GM19239 (cell line): ENCODE measurements at places on chromosomes 7 and 10.

GRCh38 chr7:143305423-143306070, 10.4 kb upstream of the CLCN1 start:
- DNase-seq, result no peak

DNA sequence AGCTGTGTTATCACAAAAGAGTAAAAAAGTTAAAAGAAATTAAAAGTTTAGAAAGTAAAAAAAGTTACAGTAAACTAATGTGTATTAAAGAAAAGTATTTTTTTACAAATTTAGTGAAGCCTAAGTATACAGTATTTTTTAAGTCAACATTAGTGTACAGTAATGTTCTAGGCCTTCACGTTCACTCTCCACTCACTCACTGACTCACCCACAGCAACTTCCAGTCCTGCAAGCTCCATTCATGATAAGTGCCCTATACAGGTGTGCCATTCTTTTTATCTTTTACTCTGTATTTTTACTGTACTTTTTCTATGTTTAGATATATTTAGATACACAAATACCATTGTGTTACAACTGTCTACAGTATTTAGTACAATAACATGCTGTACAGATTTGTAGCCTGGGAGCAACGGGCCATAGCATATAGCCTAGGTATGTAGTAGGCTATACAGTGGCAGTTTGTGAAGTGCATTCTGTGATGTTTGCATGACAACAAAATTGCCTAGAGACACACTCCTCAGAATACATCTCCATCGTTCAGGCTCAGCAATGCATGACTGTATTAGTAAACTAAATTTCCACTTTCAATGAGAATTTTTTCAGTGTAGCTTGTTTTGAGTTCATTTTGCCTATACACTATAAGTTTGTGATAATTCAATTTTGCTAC, 539.9 kb upstream of the C7orf33 start:
- DNase-seq, result no peak

- no peak for DNase-seq
Observed at GRCh38 chr7:41085244-41085643, 617.6 kb downstream of the INHBA start.

DNA sequence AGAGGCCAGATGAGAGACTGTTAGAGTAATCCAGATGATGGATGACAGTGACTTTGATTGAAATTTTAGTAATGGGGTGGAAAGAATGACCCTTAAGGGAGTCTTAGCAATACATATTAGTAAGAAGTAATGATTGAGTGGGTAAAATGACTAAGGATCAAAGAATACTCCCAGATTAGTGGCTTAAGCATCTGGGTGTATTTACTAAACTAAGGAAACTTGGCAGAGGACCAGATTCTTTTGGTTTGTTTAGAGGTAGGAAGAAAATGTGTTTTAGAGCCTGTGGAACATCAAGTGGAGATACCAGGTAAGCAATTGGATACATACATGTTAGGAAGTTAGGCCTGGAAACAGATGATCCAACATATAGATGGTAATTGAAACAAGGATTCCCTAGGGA, 58.8 kb upstream of the ADRA2A start:
- no peak for DNase-seq

DNA sequence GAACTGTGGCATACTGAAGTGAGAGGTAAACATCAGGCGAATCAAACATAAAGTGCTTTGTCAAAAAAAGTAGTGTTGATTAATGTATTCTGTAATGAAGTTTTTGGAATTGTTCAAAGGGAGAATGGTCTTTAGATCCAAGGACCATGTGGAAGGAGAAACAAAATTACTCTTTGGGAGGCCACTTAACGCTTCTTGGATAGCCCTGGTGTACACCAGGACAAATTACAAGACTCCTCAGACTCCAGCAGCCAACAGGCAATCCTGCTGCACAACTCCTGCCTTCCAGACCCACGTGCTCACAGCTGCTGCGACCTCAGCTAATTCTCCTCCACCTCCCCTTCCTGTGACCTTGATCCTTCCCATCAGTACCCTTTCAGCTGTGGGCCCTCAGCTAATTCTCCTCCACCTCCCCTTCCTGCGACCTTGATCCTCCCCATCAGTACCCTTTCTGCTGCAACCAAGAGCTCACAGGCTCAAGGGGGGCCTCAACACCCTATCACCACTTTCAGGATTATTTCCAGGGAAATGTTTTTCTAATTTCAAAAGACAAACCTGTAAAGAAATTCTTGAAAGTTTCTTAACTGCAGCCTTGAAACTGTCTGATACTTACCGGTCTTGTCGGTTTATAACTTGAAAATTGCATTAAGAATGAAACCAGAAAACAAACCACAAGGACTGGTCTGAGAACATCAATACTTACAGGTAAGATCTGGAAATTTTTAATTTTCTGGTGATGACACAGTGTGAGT, 29.7 kb upstream of the DDC start:
- no peak for DNase-seq

DNA sequence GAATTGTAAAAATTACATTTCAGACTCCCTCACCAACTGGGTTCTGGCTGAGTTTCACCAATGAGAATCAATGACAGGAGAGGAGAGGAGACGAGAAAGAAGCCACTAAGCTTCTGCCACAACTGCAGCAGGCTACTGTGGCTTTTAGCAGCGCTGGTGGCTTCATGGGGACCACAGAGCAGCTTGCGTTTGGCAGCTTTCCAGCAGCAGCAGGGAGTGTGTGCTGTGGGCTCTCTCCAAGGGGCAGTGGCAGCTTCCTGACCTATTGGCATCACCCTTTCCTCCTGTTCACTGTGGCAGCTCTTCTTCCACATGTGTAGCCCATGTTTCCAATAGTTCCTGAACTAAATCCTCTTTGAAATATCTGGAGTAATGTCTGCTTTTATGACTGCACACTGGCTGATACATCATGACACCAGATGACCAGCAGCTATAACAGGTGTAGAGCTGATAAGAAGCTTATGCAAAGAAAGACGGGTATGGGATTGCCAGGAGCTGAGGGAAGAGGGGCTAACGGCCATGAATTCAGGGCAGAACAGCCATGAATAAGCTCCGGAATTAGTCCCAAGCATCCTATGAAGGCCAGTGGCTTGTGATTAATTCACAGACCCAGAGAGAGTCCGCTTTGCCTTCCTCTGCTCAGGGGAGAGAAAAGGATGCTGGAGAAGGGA, 46.8 kb downstream of the KCNH2 start:
- no peak for DNase-seq

DNA sequence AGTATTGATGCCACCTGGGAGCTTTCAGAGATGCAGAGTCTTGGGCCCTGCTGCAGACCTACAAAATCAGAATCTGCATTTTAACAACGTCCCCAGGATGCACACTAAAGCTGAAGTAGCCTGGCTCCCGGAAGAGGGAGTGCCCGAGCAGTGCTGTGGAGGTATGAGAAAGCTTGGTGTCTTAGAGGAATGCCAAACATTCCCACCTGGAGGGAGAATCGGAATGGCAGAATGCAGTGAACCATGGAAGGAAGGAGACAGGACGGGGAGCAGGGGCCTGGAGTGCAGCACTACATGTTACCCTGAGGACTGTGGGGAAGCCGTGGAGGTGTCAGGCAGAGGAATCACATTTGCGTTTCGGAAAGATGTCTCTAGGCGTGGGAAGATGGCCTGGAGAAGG, 90.9 kb downstream of the AOAH start:
- DNase-seq, result no peak

- no peak for DNase-seq
Observed at GRCh38 chr7:151411551-151411950, 1.7 kb upstream of the WDR86 start.

- DNase-seq, result no peak
Observed at GRCh38 chr7:110358028-110358427, 732.9 kb upstream of the LRRN3 start.

- no peak for DNase-seq
Observed at GRCh38 chr7:122597277-122597676, 101.6 kb downstream of the RNF133 start.

GRCh38 chr7:33459340-33459751, 330.0 kb downstream of the BBS9 start:
- no peak for DNase-seq

- no peak for DNase-seq
Observed at GRCh38 chr10:59905731-59906416, 482 bp downstream of the CCDC6 start.
